ENCODE measurements at places on chromosomes 3 and 15.
A peak's percentile ranks its signal among the peaks of the same experiment; 100 is the strongest.

DNA sequence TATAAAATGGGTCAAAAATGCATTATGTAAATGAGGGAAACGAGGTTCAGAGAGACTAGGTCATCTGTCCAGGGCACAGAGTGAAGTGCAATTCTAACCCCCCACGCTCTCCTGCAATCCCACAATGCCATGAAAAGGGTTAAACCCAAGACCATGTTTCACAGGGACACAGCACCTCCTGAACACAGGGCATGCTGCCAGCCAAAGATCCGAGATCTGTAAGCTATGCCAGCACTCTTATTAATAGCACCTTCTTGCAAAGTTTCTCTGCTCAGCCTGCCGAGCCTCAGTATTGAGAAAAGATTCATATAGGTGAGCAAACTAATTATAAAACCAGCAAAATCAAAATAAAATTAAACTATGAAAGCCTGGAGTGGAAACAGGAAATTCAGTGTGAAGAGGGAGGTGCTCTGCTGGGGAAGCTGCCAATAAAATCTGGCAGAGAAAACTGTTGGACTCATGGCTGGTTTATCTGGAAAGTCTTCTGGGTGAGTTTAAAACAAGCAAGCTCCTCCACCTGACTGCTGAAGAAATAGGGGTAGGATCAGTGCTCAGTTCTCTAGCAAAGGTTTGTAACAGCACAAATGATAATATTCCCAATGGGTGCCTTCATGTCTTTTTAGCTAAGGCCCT, 50.3 kb downstream of the LRIG1 start:
- DNase-seq = no peak

GRCh38 chr3:9216736-9217135, 32.7 kb downstream of the SRGAP3 start:
- no peak for DNase-seq

DNA sequence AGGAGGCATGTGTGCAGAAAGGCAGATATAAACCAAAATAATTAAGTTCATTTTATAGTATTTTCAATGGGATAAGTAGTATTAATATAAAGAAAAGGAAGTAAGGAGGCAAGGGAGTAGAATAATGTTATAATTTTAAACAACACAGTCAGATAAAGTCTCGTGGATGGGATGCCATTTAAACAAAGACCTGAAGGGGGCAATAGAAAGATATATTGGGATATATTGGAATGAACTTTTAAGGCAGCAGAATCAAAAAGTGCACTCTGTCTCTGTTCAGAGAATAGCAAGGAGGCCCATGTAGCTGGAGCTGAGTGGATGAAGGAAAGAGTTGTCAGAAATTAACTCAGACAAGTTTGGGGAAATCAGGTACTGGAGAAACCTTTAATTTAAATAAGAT, 158.7 kb downstream of the CGGBP1 start:
- no peak for DNase-seq

DNA sequence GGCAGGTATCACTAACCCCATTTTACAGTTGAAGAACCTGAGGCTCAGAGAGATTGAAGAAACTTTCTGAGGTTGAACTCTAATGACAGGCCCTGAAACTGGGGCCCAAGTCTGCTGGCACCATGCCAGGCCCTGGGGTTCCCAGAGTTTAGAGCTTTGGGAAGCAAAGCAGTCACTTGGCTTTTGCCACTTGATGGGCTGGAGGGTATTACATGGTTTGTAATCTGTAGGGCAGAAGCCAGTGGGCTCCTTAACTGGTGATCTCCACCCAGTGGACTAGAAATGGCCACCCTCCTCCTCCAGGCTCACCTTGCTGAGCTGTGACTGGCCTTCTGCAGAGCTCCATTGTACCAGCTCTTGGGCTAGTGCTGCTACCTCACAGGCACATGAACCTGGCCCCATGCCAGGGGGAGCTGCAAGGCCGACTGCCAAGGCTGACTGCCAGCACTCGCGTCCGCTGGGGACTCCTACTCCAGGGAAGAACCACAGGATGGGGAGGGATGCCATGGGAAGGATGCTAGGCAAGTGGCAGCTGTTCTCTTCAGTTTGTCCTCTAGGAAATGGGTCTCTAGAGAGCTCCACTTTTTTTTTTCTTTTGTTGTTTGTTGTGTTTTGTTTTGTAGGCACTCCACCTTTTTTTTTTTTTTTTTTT, 104.8 kb downstream of the ETFA start:
- DNase-seq = no peak

- peak; percentile 56 for DNase-seq
Observed at GRCh38 chr3:15983232-15983631, 185.5 kb upstream of the ANKRD28 start.

DNA sequence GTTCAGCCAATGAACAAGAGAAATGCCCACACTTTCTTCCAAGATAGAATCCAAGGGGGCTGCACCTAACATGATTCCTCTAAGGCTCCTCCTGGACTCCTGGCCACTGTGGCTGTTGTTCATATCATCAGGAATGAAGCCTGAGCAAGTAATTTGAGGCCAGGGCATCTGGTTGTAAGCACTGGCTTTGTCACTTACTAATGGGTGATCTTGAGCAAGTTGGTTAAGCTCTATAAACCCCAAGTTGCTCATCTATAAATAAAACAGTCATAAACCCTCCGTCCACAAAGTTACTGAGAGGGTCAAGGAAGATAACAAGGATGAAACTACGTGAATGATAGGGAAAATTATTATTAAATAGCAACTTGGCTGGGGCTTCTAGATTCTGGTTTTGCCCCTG, 58.3 kb downstream of the CDC25A start:
- DNase-seq = no peak

GRCh38 chr15:41653760-41654159, 6.4 kb upstream of the MGA start:
- no peak for DNase-seq

DNA sequence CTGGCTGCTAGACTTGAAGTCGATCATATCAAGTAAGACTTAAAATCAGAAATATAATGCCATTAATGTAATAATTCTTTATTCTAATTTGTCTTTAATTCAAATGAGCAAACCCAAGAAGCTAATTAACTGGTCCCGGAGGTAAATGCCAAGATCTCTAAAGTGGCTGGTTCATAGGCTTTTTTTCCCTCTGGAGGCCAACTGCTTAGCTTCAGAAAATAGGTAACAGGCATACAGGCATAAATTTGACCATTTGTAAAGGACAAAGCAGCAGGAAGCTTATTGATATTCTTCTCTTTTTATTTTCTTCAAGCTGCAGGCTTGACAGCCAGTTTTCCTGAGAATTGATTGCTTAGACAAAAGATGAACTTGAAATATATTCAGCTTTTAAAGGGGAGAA, 158.6 kb upstream of the RAP2B start:
- DNase-seq = no peak

- no peak for DNase-seq
Observed at GRCh38 chr15:64502551-64502950, 42.2 kb downstream of the ZNF609 start.

DNA sequence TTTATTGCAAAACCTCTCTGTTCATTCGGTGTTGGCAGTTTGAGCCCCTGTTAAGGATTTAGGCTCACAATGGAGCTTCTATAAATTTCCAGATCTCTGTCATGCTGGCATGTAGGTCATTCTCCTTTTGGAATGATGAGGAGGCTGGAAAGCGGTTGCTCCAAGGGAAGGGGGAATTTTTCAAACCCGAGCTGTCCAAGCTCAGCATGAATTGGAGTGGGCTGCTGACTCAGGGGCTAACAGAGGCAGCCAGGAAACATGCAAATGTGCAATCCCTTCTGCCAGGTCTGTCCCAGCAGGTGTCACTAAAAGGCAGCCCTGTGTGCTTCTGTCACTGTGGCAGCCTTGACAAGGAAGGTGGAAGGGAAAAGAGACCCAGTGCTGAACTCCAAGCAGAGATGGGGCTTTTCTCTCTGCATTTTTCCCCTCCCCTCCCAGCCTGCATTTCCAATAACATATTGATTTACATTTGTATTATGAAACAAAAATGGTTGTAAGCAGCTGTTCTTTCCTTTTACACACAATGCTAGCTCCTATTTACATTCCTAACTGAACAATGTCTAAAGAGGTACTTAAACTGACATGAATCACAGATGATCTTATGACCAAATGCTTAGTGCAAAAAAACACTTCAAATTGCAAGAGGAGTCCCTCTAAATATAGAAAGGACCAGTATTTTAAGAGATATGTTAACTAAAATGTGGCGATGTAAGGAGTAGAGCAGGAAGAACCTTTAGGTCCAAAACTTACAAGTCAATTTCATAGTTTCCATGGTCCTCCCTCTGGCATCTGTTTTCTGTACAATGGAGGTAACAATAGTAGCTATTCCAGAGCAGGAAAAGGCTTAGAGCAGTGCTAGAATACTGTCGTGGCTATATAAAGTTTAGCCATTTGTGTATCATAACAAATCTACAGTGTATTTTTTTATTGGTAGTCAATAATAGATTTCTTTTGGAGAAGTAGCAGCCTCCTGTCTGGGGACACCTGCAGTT, 84.5 kb upstream of the ATP10A start:
- peak; percentile 51 for DNase-seq

- no peak for DNase-seq
Observed at GRCh38 chr15:101048176-101048575, 129.0 kb downstream of the LRRK1 start.

- no peak for DNase-seq
Observed at GRCh38 chr3:23811919-23812318, 6.2 kb downstream of the UBE2E1 start.
